ENCODE measurements at places on chromosomes 1 and 21. TPM values are rescaled to one million over a fixed set of nuclear protein-coding genes. Genes with fewer than 3 reads are reported as not detected.

The SGIP1 gene
- 98.9 TPM for total RNA-seq

The CD2 gene
- not detected for total RNA-seq

The CRP gene
- not detected for total RNA-seq

The AMPD1 gene
- total RNA-seq: not detected

The TRIM62 gene
- total RNA-seq: 3.9 TPM

The MTARC1 gene
- 1.7 TPM for total RNA-seq

The SLAMF9 gene
- not detected for total RNA-seq

The GJA9 gene
- not detected for total RNA-seq

The SEC16B gene
- 1.6 TPM for total RNA-seq

The CD1E gene
- total RNA-seq: not detected

The PTPRC gene
- total RNA-seq: 3.5 TPM

The OR2M3 gene
- total RNA-seq: not detected

The RRP15 gene
- 7.8 TPM for total RNA-seq

The S100A7A gene
- not detected for total RNA-seq

The MRAP gene
- total RNA-seq: not detected

The SYNC gene
- 56.0 TPM for total RNA-seq

The PTPN22 gene
- 0.86 TPM for total RNA-seq

The CCDC30 gene
- total RNA-seq: 0.97 TPM

The DMRTB1 gene
- not detected for total RNA-seq

The CFAP107 gene
- total RNA-seq: not detected

The SORT1 gene
- 41.9 TPM for total RNA-seq

The LRRIQ3 gene
- 0.32 TPM for total RNA-seq

The DNASE2B gene
- not detected for total RNA-seq

The CROCC gene
- 13.8 TPM for total RNA-seq

The GBP3 gene
- total RNA-seq: 24.8 TPM

The FAM72D gene
- 0.43 TPM for total RNA-seq
